Activated naive CD8-positive, alpha-beta T cell treated with anti-CD3 and anti-CD28 coated beads, Interleukin-2, amount 10 ng/mL, durations not matched to agents 7 days and 5 days (primary cell): ENCODE measurements at places on chromosomes 7 and 10. TPM values are rescaled to one million over a fixed set of nuclear protein-coding genes. Genes with fewer than 3 reads are reported as not detected.

DNA sequence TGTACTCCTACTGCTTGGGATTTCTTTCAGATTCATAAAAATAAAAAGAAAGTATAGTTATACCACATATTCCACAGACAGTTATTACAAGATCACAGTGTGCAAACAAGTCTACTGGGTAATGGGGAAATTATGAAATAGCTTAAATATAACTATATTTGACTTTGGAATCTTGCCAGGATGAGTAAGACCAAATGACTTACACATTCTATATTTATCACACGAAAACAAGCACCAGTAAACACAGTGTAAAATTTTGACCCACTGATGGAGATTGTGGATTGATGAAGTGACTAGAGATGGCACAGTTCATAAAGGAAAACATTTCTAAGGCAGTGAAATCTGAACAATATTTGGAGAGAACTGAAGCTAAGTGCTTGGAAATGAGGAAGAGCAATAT lies 339.7 kb downstream of the THSD7A start:
- H3K27me3 ChIP-seq = no peaks in the 10 kb centered on the region
- H3K36me3 ChIP-seq = no peaks in the 10 kb centered on the region
- no peak overlapping the region for H3K27ac ChIP-seq

GRCh38 chr10:11290156-11290890 lies 272.7 kb downstream of the CELF2 start:
- no peaks in the 10 kb centered on the region for H3K27me3 ChIP-seq
- no peak overlapping the region for H3K4me3 ChIP-seq
- no peak for DNase-seq
- peaks cover 7% of the 10 kb centered on the region for H3K4me1 ChIP-seq
- H3K27ac ChIP-seq = peak overlapping the region; percentile 72
- H3K36me3 ChIP-seq = peaks cover 40% of the 10 kb centered on the region

- H3K27ac ChIP-seq = no peak overlapping the region
- H3K27me3 ChIP-seq = peaks cover 11% of the 10 kb centered on the region
- H3K4me3 ChIP-seq = no peak overlapping the region
- H3K4me1 ChIP-seq = no peaks in the 10 kb centered on the region
- no peaks in the 10 kb centered on the region for H3K36me3 ChIP-seq
Measured at GRCh38 chr10:1287487-1287886, 231.3 kb downstream of the WDR37 start.

The GPRIN2 gene
- total RNA-seq = not detected

DNA sequence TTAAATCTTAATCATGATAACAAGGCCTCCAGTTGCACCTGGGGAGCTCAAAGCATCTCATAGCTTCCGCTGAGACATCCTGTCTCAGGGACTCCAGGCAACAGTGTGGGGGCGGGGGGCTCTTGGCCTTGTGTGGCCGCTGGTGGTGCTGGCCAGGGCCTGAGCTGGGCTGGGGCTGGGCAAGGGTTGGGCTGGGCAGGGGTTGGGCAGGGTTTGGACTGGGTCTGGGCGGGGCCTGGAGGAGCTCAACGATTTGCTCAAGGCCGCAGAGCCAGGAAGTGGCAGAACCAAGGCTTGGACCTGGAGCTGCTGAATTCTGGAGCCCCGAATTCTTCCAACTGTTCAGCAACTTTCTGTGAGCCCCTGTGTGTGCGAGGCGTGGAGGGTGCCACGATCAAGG lies 37.9 kb upstream of the PSMG3 start:
- H3K36me3 ChIP-seq = no peaks in the 10 kb centered on the region
- no peak overlapping the region for H3K27ac ChIP-seq
- no peak overlapping the region for H3K4me3 ChIP-seq

- peaks cover 2% of the 10 kb centered on the region for H3K4me1 ChIP-seq
- H3K27ac ChIP-seq = no peak overlapping the region
Measured at GRCh38 chr10:75508814-75509306, 77.4 kb downstream of the LRMDA start.

The TRIM74 gene
- total RNA-seq = 1.6 TPM
